ENCODE measurements at places on chromosomes 1 and 21.

DNA sequence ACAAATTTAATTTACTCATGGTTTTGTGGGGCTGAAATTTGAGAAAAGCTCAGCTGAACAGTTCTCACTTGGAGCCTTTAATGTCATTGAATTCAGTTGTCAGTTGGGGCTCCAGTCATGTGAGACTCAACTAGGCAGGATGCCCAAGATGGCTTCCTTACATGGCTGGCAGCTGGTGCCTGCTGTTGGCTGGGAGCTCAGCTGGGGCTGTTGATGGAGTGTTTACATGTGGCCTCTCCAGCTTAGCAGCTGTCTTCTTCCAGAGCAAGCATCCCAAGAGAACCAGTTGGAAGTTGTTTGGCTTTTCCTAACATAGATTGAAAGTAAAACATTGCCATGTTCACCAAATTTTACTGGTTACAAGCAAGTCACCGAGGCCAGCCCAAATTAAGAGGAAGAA is 81.8 kb upstream of the KCNA3 start:
- no peak for DNase-seq
- no peak overlapping the region for H3K27ac ChIP-seq
- no peaks in the 10 kb centered on the region for H3K27me3 ChIP-seq
- H3K4me1 ChIP-seq = peaks cover 4% of the 10 kb centered on the region
- H3K4me3 ChIP-seq = no peak overlapping the region

- H3K27me3 ChIP-seq = peaks cover 11% of the 10 kb centered on the region
- peaks cover 2% of the 10 kb centered on the region for H3K4me1 ChIP-seq
- H3K36me3 ChIP-seq = no peaks in the 10 kb centered on the region
- no peak overlapping the region for H3K4me3 ChIP-seq
- DNase-seq = no peak
- no peak overlapping the region for H3K27ac ChIP-seq
These were observed 3.5 kb downstream of the OLFML2B start for GRCh38 chr1:162020150-162020549.

GRCh38 chr1:4462831-4463484 is 191.5 kb upstream of the AJAP1 start:
- H3K36me3 ChIP-seq = no peaks in the 10 kb centered on the region
- H3K27me3 ChIP-seq = no peaks in the 10 kb centered on the region
- DNase-seq = no peak
- H3K4me1 ChIP-seq = no peaks in the 10 kb centered on the region
- no peak overlapping the region for H3K27ac ChIP-seq
- H3K4me3 ChIP-seq = no peak overlapping the region

GRCh38 chr1:228095938-228096337 is 7.2 kb downstream of the C1orf35 start:
- H3K27me3 ChIP-seq = no peaks in the 10 kb centered on the region
- DNase-seq = no peak
- no peak overlapping the region for H3K27ac ChIP-seq
- H3K4me1 ChIP-seq = no peaks in the 10 kb centered on the region
- peaks cover 27% of the 10 kb centered on the region for H3K36me3 ChIP-seq

DNA sequence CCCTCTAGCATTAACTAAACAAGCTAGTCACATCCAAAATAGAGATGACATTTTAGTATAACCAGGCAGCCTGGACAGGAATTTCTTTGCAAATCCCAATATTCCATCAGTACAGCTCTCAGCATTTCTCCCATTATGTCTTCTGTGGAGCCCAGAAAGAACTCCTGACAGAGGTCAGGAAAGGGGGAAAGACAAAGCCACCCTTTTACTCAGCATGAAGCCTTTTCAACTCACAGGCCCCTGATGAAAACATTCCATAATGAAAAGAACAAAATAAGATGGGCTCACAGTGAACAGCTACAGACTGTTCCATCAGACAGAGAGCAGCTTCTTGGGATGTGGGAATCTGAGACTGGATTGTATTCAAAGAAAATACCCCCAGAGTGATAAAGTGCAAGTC is 80.6 kb downstream of the TEX35 start:
- H3K27ac ChIP-seq = no peak overlapping the region
- H3K36me3 ChIP-seq = no peaks in the 10 kb centered on the region
- H3K4me1 ChIP-seq = no peaks in the 10 kb centered on the region
- no peaks in the 10 kb centered on the region for H3K27me3 ChIP-seq
- no peak overlapping the region for H3K4me3 ChIP-seq

GRCh38 chr1:73947009-73947408 is 251.0 kb downstream of the LRRIQ3 start:
- H3K27ac ChIP-seq = no peak overlapping the region
- no peak for DNase-seq
- H3K4me1 ChIP-seq = peaks cover 3% of the 10 kb centered on the region

GRCh38 chr1:213060836-213061235 is 9.8 kb downstream of the RPS6KC1 start:
- no peaks in the 10 kb centered on the region for H3K36me3 ChIP-seq
- H3K27me3 ChIP-seq = no peaks in the 10 kb centered on the region
- H3K4me1 ChIP-seq = no peaks in the 10 kb centered on the region
- no peak overlapping the region for H3K27ac ChIP-seq

Data from iPS DF 6.9 (cell line).